ENCODE measurements at places on chromosomes 13 and 19.

DNA sequence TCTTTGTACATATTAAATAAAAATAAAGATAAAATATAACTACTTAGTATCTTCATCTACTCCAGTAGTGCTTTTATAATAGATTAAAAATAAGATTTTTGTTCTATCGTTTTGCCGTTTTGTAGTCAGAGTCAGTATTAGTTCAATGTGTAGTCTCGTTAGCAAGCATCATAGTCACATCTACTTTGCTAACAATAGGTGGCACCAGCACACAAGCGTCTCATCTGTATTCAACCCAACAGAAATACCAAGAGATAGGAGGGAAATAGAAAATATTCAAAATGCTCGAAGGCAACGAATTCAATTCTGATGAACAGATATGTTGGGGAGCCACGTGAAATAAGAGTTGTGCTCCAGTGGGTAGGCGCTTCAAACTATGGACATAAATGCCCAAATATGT lies 21.4 kb upstream of the MICU2 start:
- DNase-seq, result peak; percentile 68

DNA sequence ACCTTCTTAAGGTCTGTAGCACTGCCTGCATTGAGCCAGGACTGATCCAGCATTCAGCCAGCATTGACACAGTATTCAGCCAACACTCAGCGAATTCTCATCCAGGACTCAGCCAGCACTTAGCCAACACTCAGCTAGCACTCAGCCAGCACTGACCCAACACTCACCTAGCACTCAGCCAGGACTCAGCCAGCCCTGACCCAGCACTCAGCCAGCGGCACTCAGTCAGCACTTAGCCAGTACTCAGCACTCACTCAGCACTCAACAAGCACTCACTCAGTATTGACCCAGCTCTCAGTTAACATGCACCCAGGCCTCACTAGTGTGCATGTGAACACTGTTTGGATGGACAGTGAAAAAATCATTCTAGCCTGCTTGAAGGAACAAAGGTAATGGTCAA lies 55.0 kb downstream of the TSHZ3 start:
- no peak for DNase-seq

DNA sequence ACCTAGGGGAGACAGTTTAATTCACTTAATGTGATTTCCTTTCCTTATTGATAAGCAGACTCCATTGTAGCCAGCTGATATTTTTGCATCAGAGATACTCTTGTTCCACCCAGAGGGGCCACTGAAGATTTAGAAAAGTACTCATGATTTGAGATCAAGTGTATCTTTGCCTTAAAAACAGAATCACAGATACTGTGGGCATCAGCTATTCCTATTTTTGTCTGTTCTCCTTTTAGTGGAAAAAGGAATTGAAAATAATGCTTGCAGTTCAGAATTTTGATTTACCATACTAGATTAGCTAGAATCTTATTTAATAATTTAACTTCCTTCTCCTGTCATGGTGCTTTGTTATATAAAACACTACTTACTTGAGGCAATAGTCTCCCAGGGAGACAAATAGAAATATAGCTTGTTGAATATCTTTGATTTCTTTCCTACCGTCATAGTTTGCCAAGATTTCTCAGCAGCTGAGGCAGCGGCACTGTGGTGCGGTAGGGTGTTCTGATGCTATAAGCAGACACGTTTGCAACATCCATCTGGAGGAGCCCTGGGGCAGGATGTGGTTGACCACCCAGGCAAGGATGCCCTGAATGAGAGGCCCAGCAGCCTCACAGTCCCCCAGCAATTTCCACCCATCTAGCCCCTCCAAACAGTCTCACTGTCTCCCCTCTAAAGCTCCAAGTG lies 47.0 kb upstream of the RAP2A start:
- no peak for DNase-seq

- peak; percentile 77 for DNase-seq
Observed at GRCh38 chr13:30464496-30465342, 1.0 kb downstream of the HMGB1 start.

DNA sequence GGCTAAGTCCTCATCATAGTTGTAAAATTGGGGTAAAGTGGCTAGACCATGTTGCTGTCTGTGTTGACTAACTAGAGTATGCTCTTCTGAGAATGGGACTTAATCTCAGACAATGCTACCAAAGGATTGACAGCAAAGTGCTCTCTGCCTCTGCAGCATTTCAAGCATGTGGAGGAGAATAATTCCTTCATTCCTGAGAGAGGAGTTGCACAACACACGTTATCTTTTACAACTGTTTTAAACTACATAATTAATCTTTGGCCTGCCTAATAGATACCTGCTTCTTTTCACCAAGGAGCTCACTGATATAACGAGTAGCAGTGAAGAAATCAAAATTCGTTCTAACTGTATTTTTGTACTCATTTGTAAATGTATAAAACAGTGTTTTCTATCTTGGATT lies 2172.2 kb downstream of the PCDH9 start:
- DNase-seq, result no peak

DNA sequence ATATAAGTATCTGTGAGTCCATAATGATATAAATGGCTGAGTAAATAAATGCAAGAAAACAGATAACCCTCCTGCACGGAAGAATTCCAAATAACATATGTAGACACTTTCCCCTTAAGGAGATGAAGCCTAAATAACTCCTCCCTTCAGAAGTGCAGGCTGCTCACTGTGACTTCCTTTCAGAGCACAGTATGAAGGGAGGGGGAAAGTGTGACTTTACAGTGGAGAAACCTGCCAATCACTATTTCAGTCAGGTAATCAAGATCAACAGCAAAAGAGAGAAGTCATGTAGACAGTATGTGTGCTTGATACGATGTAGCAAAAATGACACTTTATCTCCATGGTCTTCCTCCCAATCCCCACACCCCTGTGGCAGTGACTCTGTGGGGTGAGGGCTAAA lies 7.1 kb downstream of the GGACT start:
- DNase-seq, result no peak

DNA sequence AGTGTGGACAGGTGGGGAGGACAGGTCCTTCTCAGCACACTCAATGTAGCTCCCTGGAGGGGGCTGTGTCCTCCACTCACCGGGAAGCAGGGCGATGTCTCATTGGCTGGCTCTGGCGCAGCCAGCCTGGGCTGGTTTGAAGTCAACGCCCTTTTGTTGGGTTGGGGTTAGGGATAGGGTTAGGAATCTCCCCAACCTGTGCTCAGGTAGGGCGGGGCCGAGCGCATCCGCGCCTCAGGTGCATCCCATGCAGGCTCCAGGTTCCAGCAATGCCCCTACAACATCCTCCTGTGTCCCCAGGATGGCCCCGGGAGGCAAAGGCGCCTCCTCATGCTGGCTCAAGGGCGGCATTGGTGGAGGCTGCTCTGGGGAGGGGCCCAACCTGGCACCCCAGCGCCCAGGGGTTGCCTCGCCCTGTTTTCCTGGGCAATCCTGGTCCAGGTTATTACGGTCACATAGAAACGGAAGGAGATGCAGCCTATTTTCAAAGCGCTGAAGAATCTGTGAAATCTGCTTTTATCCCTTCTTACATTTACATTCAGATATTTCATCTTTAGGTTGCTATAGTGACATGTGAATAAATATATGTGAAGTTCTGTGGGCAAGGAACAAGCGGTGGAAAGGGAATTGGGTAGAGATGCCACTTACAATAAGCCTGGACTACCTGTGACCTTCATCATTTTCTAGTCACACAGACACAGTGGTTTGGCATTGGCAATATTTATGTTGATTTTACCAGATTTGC lies 74.3 kb downstream of the TM9SF2 start:
- DNase-seq, result no peak

Measured in ELR (cell line).